ENCODE measurements at places on chromosomes 11 and 22. TPM values are rescaled to one million over a fixed set of nuclear protein-coding genes. Genes with fewer than 3 reads are reported as not detected.

The SLC22A6 gene
- not detected for total RNA-seq

The C22orf31 gene
- not detected for total RNA-seq

The IRAG1 gene
- 408 TPM for total RNA-seq

The SCUBE1 gene
- 103 TPM for total RNA-seq

The CYTH4 gene
- 7.1 TPM for total RNA-seq

The CSF2RB gene
- 3.8 TPM for total RNA-seq

The NTM gene
- total RNA-seq = 11.8 TPM

The ABTB2 gene
- 7.3 TPM for total RNA-seq

GRCh38 chr11:21930408-21930807, 262.5 kb upstream of the ANO5 start:
- ATAC-seq = no peak
- no peaks in the 10 kb centered on the region for H3K36me3 ChIP-seq
- no peaks in the 10 kb centered on the region for H3K4me1 ChIP-seq
- H3K27ac ChIP-seq = no peak overlapping the region
- no peaks in the 10 kb centered on the region for H3K27me3 ChIP-seq
- H3K4me3 ChIP-seq = no peak overlapping the region

GRCh38 chr11:116170526-116171120, 602.2 kb downstream of the BUD13 start:
- H3K36me3 ChIP-seq = no peaks in the 10 kb centered on the region
- H3K27ac ChIP-seq = no peak overlapping the region
- H3K4me1 ChIP-seq = no peaks in the 10 kb centered on the region
- no peak for ATAC-seq
- no peak overlapping the region for H3K4me3 ChIP-seq

- ATAC-seq = no peak
- no peaks in the 10 kb centered on the region for H3K27me3 ChIP-seq
- H3K4me3 ChIP-seq = no peak overlapping the region
Observed at GRCh38 chr11:118442908-118443589, 6.8 kb downstream of the KMT2A start.

DNA sequence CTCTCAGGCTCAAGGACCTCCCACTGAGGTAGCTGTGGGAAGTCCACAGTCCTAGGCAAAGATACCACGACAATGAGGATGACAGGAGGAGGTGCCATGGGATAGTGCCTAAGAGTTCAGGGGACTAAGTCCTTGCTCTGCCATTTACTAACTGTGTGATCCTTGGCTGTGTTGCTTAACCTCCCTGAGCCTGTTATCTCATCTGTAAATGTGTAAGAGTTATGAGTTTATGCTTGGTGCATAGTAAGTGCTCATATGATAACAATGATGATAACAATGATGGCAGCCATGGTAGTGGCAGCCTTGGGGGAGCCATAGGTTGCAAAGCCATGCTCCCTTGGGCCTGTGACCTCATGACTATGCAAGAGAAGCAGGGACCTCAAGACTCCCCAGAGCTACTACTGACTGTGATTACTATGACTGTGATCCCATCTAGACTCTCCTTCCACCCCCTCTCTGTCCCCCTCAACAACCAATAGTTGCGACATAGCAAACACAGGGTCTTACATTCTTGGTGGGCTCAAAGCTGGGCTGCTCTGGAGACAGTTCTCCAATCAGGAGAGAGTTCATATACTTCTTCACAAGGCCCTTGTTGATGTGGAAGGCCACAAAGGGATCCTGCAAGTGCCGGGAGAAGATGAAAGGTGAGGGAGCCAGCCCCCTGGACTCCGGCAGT, 3.9 kb downstream of the FADS1 start:
- H3K4me3 ChIP-seq = no peak overlapping the region
- ATAC-seq = no peak
- no peak overlapping the region for H3K27ac ChIP-seq
- H3K4me1 ChIP-seq = no peaks in the 10 kb centered on the region
- peaks cover 55% of the 10 kb centered on the region for H3K36me3 ChIP-seq

DNA sequence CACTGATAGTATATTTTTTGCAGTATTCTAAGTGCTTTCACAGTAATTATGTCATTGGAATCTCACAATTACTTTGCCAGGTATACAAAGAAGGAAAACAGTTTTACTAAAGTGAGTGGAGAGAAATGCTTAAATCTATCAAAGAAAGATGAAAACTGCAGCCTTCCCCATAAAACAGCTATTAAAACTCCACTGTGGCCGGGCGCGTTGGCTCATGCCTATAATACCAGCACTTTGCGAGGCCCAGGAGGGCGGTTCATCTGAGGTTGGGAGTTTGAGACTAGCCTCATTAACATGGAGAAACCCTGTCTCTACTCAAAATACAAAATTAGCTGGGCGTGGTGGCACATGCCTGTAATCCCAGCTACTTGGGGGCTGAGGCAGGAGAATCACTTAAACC, 19.1 kb downstream of the OR51E1 start:
- H3K27me3 ChIP-seq = no peaks in the 10 kb centered on the region
- no peak overlapping the region for H3K27ac ChIP-seq
- no peaks in the 10 kb centered on the region for H3K4me1 ChIP-seq
- H3K4me3 ChIP-seq = no peak overlapping the region
- H3K36me3 ChIP-seq = no peaks in the 10 kb centered on the region

DNA sequence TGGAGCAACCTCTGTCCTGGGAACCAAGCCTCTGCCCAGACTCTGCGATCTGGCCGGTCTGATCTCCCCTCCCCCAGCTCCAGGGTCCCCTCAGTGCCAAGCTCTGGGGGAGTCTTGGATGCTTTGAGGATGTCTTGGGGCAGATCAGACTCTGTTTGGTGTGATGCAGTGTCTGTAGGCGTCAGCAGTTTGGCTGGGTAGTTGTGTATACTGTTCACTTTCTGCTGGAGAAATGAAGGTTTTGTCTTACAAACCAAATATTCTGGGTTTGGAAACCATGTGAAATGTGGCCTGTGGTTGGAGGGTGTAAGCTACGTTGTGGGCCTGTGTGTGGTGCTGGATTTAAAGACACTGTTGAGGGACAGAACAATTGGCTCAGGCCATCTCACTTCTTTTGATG, 4.6 kb downstream of the INSC start:
- no peak for ATAC-seq
- H3K27ac ChIP-seq = no peak overlapping the region
- H3K4me1 ChIP-seq = no peaks in the 10 kb centered on the region
- H3K4me3 ChIP-seq = no peak overlapping the region

DNA sequence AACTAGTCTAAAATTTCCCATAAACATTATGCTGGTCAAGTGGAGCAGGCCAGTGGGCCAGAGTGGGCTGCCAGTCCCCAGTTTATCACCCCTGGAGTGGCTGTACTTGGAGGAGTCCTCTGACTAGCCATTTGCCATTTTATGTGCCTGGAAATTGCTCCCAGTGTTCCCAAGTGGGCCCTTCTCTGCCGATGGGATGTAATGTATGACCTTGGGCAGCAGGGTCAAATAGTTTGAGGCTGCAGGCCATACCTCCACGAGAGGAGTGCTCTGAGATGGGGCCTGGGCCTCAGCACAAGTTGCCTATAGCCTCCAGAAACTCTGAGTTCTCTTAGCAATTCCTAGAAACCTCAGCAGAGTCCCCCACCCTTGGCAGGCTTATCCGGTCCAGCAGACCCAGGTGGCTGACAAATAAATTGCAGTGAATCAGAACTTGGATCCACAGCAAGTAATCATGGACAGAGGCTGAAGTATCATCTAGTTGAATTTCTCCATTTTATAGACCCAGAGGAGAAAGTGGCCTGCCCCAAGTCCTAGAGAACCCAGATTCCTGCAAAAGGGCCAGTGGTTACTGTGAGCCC, 17.8 kb upstream of the PATZ1 start:
- no peak overlapping the region for H3K27ac ChIP-seq
- H3K4me3 ChIP-seq = no peak overlapping the region
- no peak for ATAC-seq

GRCh38 chr11:103556171-103556570, 446.9 kb downstream of the DYNC2H1 start:
- H3K27me3 ChIP-seq = no peaks in the 10 kb centered on the region
- H3K36me3 ChIP-seq = no peaks in the 10 kb centered on the region

DNA sequence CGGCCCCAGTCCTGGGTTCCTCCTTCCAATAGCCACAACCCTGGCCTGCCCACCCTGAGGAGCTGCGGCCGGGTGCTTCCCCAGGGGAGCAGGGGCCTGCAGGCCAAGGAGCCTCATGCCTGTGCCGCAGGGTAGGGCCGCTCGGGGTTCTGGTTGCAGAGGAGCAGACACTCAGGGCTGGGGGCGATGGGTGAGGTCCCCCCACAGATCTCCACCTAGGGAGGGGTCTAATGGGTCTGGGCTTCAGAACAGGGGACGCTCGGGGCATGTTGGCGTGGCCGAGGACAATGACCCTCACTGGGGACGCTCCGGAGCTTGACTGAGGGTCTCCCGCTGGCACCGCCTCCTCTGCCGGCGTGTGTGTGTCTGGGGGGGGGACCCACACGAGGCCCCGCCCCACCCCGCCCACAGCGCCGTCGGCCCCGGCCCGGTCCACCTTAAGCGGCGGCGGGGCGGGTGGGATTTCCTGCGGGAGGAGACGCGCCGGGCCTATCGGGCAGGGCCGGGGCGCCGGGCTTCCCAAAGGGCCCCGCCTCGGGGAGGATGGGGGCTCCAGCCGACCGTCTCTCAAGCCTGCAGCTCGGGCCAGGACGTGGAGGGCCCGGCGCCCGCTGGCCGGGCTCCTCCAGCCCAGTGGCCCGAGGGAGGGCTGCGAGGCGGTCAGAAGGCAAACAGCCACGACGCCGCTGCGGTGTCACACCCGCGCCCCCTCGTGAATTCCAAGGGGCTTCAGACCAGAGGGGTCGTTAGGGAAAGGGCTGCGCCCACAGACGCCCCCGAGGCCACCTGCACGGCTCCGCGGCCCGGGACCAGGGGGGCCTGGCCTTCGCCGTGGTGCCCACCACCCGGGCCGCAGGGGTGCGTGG, 640 bp upstream of the ZDHHC8 start:
- H3K4me3 ChIP-seq = peak overlapping the region; percentile 48
- H3K4me1 ChIP-seq = peaks cover 31% of the 10 kb centered on the region
- H3K36me3 ChIP-seq = peaks cover 22% of the 10 kb centered on the region

DNA sequence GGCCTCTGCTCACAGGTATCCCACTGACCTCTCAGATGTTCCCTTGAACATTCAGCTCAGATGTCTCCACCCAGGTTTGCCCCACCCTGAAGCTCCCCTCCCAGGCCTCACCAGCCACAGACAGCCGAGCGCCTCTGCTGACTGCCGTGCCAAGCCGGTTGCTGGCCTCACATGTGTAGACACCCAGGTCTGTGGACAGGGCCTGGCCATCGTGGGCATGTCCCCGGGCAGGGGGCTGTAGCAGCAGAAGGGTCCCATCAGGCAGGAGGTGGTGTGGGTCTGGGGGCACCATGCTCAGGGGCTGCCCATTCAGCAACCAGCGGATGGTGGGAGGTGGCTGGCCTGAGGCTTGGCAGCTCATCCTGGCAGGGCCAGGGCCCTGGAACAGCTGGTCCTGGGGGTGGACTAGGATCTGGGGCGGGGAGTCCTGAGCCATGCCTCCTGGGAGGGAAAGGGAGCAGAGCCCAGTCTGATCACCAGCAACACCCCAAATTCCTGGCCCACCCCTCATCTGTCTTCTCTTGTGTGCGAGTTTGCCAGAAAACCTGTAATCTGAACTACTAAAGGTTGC, 759 bp downstream of the ROBO4 start:
- H3K36me3 ChIP-seq = no peaks in the 10 kb centered on the region
- peak; percentile 63 for ATAC-seq
- peak overlapping the region; percentile 80 for H3K27ac ChIP-seq

DNA sequence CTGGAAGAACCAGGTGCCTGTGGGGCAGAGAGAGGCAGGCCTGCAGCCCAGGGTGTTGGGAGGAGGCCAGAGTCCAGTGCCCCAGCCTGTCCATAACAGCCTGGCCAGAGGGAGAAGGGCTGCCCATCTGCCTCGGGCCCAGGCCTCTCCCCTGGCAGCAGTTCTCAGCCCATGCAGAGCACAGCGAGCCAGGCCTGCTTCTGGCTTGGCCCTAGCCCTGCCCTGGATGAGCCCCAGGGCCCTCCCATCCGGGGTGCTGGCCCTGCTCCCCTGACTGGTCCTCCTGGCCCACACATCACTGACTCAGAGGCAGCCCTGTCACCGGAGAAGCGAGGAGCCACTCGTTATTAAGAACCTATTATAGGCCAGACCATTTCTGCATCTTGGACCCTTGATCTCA, 19.7 kb upstream of the MYRF start:
- peak overlapping the region; percentile 72 for H3K27ac ChIP-seq
- peaks cover 14% of the 10 kb centered on the region for H3K4me1 ChIP-seq
- ATAC-seq = peak; percentile 42
- no peak overlapping the region for H3K4me3 ChIP-seq

DNA sequence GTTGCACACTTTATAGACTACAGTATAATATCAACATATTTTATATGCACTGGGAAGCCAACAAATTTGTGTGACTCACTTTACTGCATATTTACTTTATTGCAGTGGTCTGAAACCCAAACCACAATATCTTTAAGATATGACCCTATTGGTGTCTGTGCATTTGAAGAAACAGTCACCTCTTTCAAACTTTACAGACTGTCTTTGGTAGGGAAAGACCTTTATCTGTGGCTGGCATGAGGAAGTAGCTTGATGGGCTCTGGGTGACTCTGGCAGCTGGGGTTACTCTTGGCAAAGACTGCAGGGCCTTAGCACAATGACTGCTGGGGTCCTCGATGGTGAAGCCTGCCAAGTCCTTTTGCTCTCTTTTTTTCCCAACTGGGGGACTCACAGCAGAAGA, 21.3 kb upstream of the ABTB2 start:
- ATAC-seq = no peak
- no peaks in the 10 kb centered on the region for H3K36me3 ChIP-seq
- H3K27ac ChIP-seq = no peak overlapping the region
- no peaks in the 10 kb centered on the region for H3K27me3 ChIP-seq
- no peaks in the 10 kb centered on the region for H3K4me1 ChIP-seq

DNA sequence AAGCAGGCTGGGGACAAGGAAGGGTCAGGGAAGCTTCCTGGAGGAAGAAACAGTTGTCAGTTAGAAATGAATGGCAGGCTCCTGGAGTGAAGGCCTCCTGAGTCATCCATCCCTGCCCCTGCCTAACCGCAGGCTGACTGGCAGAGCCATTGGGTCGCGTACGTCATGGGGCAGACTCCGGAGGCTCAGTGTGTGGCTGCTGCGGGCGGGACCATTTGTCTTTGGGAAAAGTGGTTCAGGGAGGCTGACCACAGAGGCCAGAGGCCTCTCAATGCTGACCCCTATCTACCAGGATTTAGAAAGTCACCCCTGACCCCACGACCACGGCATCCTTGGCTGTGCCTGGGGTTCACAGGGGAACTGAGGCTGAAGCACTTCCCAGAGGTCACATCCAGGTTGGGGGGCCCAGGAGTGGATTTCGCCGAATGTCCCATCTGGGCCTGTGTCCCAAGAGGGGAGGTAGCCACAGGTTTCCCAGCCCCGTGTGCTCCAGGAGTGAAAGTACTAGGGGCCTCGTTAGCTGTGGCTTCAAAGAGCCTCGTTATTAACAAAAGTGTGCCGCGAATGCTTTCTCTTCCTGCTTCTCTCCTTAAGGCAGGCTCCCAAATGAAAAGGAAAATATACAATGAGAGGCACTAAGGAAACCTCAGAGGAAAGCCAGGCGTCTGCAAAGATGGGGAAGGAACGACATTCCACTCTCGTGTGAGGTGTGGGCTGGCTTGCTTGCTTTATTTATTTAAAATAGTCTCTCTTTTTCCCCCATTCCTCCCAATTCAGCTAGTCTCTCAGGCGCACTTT, 58.9 kb downstream of the FLRT1 start:
- no peak for ATAC-seq
- no peaks in the 10 kb centered on the region for H3K27me3 ChIP-seq

- no peak for ATAC-seq
- H3K27me3 ChIP-seq = peaks cover 64% of the 10 kb centered on the region
- no peak overlapping the region for H3K4me3 ChIP-seq
- H3K36me3 ChIP-seq = no peaks in the 10 kb centered on the region
Observed at GRCh38 chr11:2088284-2088683, 50.9 kb downstream of the IGF2 start.

- H3K4me1 ChIP-seq = peaks cover 22% of the 10 kb centered on the region
- no peak overlapping the region for H3K27ac ChIP-seq
- no peak overlapping the region for H3K4me3 ChIP-seq
- H3K36me3 ChIP-seq = no peaks in the 10 kb centered on the region
- no peak for ATAC-seq
- no peaks in the 10 kb centered on the region for H3K27me3 ChIP-seq
Observed at GRCh38 chr22:30392661-30393321, 4.0 kb upstream of the SEC14L2 start.
